Frontal cortex (tissue), 4 donors: ENCODE measurements at places on chromosomes 13 and 19.

DNA sequence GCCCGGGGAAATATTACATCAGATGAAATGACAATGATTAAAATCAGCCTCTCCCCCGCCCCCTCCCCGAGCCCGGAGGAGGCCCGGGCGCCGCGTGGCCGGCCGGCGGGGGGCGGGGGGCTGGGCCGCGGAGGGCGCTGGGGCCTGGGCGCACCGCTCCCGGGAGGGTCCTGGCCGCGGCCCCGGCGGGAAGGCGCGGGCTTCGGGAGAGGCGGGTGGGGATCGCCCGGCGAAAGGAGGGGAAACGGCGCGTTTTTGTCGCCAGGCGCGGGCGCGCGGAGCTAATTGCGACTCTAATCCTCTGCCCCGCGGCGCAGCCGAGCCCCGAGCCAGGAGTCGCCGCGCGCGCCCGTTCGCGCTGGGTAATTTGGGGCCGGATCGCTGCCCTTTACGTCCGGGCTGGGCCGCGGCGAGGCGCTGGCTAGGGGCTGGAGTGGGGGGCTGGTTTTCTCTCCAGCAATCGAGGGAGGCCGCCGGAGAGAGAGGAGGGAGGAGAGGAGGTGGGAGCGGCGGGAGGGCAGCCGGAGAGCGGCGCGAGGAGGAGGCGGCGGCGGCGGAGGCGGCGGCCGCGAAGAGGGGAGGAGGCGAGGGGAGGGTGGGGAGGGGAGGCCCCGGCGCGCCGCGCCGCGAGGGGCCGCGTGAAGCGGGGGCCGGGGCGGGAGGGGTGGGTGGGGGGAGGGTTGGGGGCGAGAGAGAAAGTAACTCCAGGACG, at the start of gene KCTD15:
KCTD15 (plus strand) TSS at position 707 of the 712 bp plus-strand sequence. CDS start 3,585 bp downstream, outside the sequence.
- peak; percentile 56 for DNase-seq

GRCh38 chr19:38440592-38440991, 7.1 kb downstream of the RYR1 start:
- no peak for DNase-seq

DNA sequence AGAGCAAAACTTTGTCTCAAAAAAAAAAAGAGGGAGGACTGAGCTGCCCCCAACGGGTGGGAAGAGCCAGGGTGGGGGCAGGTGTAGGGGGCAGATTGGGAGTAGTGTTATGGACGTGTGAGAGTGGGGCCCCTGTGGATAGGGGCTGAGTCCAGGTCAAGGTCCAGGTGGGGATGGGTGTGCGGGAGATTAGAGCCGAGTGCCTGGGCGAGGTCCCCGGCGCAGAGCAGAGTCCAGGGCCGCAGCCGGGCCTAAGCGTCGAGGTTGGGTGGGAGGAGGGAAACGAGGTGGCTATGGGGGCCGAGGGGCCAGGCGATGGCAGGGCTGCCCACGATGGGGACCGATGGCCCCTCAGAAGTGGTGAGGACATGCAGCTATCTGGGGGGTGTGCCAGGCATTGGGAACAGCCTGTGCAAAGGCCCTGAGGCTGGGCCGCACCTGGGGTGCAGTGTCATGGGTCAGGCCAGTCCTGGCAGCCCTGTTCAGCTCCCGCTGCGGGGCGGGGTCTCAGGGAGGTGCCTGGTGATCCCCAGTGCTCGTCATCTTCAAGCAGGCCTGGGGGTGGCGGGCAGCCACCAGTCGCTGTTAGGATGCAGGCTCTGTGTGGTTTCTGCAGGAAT, 12.3 kb upstream of the MISP start:
- no peak for DNase-seq

DNA sequence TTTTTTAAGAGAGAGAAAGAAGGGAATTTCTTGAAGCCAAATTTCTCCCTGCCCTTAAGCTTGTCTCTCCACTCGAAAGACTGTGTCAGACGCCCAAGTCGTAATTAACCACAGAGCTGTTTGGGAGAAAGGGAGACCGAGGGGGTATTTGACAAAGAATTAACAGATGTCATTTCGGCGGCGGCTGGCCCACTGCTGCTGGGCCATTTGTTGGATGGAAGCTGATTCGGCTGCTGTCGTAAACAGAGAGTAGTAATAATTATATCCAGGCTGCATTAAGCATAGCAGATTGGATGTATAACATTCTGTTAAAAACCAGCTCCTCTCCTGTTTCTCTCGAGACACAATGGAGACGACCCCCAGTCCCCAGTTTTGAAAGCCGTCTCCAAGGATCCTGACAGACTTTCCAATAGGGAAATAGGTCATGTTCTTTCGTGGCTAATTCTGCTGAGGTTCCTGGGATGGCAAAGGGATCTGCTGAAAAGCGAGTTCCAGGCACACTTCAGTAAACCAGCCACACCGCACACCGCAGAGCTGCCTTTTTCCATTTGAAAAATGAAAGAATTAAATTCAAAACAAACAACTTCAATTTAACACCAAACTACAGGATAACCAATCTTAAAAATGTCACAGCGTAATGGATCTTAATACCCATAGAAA, 71.5 kb downstream of the KCTD15 start:
- DNase-seq = no peak
